ENCODE measurements at places on chromosomes 1 and 21.

GRCh38 chr1:88204111-88204510 lies 480.0 kb upstream of the PKN2 start:
- no peak for DNase-seq

DNA sequence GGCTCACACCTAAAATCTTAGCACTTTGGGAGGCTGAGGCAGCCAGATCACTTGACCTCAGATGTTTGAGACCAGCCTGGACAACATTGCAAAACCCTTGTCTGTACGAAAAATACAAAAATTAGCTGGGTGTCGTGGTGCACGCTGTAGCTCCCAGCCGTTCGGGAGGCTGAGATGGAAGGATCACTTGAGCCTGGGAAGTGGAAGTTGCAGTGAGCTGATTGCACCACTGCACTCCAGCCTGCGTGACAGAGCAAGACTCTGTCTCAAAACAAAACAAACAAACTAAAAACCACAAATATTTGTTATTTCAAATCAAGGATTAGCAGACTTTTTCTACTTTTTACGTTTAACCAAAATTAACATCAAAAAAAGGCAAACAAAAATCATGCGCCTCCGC lies 31.3 kb downstream of the INKA2 start:
- no peak for DNase-seq

DNA sequence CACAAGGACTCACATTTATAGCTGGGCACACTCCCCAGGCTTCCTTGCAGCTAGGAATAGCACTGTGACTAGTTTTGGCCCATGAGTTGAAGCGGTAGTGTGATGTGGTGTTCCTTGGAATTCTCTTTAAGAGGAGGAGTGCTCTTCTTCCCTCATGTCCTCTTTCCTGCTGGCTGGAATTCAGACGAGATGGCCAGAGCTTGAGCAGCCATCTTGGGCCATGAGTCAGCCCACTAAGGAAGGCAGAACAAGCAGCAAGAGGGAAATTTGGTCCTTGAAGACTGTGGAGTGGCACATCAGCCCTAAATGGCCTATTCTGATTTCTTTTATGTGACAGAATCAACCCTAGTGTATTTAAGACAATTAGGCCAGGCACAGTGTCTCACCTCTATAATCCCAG lies 20.0 kb downstream of the HTR6 start:
- DNase-seq = no peak

- DNase-seq = no peak
These were observed 13.7 kb downstream of the NMNAT2 start for GRCh38 chr1:183404476-183404875.

DNA sequence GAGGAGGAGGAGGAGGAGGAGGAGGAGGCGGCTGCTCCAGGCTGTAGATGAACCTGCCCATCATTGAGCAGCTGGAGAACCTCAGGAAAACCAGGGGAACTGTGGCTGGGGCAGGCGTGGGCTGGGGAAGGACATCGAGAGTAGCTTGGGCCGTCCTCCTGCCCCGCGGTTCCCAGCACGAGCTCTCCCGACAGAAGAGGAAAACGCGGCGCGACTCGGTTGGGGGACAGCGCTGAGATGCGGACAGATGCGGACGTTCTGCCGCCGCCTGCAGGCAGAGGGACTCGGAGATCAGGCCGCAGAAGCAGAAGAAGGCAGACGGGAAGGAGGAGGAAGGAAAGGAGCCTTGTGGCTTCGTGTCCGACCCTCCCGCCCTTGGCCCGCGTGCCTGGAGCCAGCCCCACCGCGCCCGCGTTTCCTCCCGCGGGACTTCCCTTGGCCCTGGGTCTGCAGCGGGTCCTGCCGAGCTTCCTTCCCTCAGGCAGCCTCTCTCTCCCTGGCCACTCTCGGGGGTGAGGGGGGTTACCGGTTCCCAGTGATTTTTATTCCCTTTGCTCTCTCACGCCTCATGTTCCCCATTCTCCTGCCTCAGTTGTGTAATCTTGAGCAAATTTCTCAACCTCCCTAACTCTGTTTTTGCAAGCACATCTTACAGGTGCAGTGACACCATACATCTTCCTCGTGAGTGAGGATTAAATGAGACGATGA lies 1.7 kb upstream of the TNFRSF9 start:
- DNase-seq = peak; percentile 40

GRCh38 chr21:36839123-36839522 lies 127.3 kb downstream of the HLCS start:
- DNase-seq = no peak

- no peak for DNase-seq
These were observed 76.0 kb downstream of the FH start for GRCh38 chr1:241443561-241443960.

- no peak for DNase-seq
These were observed 19.6 kb downstream of the TMCC2 start for GRCh38 chr1:205247130-205247921.

GRCh38 chr1:236144033-236144432 lies 1.7 kb downstream of the GPR137B start:
- no peak for DNase-seq

DNA sequence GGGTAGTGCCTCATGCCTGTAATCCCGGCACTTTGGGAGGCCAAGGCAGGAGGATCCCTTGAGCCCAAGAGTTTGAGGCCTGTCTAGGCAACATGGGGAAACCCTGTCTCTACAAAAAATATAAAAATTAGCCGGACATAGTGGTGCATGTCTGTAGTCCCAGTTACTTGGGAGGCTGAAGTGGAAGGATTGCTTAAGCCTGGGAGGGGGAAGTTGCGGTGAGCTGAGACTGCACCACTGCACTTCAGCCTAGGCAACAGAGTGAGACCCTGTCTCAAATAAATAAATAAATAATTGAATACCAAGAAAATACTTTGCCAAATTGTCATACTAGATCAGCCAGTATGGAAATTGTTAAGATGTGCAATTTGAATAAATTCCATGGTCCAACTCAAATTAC lies 5.9 kb upstream of the RBBP5 start:
- no peak for DNase-seq

DNA sequence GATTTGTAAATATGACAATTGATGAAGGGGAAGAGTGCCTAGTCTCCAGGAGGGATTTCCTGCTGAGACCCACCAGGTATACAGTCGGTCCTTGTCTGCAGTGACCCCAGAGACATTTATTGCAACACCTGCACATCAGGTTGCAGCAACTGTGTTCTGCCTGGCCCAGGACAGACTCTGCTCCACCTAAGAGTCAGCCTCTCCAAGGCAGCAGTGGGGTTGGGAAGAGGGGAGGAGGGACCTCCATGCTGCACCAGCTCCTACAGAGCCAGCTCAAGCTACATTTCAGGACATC lies 120.4 kb upstream of the IRF2BP2 start:
- no peak for DNase-seq

- no peak for DNase-seq
These were observed 85.5 kb downstream of the CLIC4 start for GRCh38 chr1:24830680-24831272.

DNA sequence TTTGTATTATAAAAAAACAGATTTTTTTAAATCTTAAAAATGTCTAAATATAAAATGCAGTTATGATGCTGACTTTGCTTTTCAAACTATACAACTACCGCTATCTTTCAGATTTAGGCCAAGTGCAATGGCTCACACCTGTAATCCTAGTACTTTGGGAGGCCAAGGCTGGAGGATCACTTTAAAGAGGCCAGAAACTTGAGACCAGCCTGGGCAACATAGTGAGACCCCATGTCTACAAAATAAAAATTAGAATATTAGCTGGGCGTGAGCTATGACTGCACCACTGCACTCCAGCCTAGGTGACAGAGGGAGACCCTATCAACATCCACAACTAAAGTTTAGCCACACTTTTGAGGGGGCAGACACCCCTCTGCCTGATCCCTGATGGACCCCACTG lies 20.3 kb downstream of the ZBTB17 start:
- no peak for DNase-seq

DNA sequence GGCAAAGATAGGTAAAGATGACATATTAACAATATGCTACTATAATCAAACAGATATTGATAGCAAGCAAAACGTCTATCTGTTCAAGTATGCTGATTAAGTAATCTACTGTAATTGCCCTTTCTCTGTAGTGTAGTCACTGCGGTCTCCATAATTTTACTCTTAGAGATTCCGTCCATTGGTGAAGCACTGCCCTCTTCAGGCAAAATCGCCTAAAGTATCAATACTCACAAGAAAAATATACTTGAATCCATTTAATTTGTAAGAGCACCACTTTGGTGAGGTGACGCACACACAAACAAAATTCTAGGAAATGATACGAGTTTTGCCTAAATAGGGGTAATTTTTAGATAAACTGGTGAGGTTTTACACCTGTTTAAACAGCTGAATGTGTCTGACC lies 434.6 kb upstream of the CHRM3 start:
- DNase-seq = no peak

- DNase-seq = no peak
These were observed 21.3 kb downstream of the TMEM201 start for GRCh38 chr1:9609998-9610397.

DNA sequence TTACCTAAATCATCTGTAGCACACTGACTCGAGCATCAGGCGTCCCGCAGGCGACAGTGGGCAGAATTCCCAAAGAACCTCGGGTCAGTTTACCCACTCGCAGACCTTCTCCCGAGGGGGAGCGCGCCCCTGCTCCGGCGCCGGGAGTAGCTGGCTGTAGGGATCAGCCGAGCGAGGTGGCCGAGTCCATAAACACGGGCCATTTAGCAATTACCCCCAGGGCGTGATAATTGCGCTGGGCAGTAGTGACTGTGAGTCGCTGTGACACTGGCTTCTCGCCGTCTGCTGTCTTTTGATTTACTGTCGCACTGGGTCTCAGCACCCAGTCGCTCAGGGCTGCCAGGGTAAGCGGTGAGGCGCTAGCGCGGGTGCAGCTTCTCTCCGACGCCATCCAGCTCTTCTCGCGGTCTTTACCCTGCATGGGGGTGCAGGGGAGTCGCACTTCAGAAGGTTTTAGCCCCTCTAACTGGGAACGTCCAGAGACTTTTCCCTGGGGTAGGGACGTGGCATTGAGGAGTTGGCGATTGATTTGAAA lies 16.2 kb downstream of the HLX start:
- no peak for DNase-seq

DNA sequence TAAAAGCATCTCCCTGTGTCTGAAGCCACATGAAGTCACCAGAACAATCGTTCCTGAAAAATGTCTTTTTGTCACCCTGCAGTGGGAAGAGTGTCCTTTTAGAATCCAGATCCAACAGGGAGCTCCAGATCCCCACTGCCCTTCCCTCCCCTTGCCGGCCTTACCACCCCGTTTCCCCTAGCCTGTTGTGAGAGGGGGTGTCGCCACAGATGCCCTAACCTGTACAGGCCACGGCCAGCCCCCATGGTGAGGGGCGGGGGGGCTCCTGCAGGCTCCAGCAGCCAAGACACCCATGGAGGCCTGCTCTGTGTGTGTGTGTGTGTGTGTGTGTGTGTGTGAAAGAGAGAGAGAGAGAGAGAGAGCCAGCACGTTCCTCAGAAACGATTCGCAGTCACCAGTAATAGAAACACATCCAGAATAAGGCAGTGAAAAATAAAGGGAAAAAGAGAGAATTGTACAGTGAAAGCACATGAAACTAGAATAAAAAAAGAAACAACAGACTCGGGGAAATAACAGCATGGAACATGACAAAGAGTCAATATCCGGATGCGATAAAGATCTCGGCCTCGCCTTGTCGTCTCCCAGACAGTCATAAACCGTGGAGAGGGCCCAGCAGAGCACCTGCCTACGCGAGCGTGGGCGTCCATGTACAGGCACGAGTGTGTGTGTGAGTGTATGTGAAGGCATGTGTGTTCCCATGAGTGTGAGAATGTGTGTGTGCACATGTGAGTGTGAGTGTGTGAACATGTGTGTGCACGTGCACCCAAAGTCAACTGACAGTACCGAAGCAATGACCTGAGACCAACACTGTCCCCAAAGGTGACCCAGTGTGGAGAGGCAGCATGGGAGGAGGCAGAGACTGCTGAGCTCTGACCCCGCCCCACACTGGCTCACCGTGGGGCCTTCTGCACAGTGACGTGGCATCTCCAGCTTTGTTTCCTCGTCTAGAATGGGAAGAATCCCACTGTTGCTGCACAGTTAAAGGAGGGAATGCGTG lies 303.8 kb downstream of the NPHP4 start:
- no peak for DNase-seq

DNA sequence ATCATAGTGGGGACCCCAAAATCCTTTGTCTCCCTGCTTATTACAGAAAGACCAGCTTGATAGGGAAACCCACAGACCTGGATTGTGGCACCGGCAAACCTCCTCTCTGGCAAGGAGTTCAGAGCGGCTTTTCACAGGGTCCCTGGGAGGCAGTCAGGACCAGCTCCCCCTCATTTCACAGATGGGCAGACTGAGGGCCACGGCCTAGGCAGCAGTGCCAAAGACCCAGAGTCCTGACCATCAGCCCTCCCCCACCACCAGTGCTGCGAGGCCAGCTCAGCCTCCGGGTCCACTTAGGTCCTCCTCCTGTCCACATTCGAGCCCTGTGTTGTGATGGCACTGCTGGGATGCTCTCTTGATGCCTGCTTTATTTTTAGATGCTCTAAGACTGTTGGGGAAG lies 57.2 kb downstream of the CAMK2N1 start:
- no peak for DNase-seq

- DNase-seq = no peak
These were observed 33.0 kb upstream of the H6PD start for GRCh38 chr1:9201401-9202239.

- DNase-seq = no peak
These were observed 715.0 kb upstream of the ADAMTS5 start for GRCh38 chr21:27681841-27682240.

- DNase-seq = no peak
These were observed 247.0 kb downstream of the USP25 start for GRCh38 chr21:15976807-15977206.

- no peak for DNase-seq
These were observed 38.4 kb upstream of the SPAG17 start for GRCh38 chr1:118223426-118223825.

DNA sequence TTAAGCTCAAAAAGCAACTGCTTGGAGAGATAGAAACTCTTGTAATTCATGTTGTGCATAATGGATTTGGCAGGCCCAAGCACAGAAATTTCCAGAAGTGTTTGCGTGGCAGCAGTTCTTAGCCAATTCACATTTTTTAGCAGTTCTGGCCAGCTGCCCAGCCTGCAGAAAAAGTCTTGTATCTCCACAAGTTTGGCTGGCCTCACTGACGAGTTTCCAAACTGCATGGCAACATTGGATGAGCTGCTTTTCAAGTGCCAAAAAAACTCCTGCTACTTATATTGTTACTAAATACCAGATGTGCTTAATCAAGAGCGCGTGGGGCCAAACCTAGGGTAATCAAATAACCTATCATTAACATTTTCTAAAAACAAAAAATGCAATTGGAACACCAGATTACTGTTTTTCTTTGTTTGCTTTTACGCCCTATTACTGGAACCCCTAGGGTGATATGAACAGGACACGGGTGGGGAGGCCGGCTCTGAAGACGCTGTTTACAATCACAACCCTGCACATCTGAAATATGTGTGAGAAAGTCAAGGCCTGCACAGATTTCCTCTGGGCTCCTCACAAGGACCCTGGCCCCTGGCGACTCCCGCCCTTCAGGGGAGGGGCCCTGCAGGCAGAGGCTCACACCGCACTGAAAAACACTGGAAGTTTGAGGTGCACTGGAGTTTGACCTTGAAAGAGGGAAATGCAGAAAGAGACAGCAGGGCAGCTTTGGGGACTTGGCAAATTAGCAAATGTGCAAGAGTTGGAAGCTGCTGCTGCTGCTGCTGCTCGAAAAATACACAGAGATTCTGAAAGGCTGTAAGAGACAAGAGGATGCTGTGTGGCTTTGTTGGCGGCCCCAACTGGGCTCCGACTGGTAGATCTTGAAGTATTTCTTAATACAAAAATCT lies 55.2 kb upstream of the TARBP1 start:
- DNase-seq = no peak

- DNase-seq = no peak
These were observed 7.9 kb downstream of the CDK18 start for GRCh38 chr1:205512059-205513045.

Measured in liver (tissue), 10 donors.